ENCODE measurements at places on chromosomes 7 and 10.

DNA sequence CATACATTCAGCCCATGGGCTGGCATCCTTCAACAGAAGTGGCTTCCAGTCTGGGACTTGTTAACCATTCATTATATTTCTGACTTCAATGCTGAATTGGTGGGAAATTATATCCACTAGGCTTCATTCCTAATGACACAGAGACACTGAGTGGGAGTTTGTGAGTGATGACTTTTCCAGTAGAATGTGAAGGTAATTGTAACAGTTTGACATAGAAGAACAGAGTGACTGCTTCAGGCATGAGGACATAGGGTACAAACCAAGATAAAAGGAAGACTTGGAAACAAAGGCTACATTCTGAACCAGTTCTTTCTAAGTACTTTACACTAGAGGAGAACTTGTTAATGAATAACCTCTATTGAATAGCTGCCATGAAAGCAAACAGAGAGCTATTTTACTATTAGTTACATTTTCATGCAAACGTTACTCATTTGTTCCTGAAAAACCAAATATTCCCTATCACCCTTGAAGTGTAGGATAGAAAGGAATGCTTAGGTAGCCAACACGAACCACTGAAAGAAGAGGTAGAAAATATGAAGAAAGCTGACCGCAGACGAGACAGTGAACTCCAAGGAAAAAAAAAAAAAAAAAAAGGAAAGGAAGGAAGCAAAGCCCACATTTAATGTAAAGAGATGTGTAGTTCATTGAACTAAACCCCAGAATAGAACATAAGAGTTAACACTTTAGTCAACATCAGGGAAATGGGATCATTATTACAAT is 237.0 kb upstream of the SEMA3C start:
- DNase-seq, result no peak

DNA sequence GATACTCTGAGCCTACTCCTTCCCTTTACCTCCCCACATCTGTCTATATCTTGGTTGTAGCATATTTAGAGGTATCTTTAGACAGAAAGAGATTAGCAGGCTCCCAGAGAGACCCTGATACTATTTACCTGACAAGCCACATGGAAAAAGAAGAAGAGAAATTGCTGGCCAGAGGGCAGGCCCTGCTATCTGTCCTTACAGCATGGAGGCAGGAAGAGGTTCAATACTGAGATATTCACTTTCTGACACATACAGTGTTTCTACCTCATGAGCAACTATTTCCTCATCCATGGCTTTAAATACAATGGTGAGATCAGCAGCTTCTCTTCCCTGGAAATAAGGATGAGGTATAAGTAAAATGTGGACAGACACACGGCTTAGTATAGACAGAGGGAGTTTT is 33.9 kb upstream of the TSPAN13 start:
- DNase-seq, result no peak

DNA sequence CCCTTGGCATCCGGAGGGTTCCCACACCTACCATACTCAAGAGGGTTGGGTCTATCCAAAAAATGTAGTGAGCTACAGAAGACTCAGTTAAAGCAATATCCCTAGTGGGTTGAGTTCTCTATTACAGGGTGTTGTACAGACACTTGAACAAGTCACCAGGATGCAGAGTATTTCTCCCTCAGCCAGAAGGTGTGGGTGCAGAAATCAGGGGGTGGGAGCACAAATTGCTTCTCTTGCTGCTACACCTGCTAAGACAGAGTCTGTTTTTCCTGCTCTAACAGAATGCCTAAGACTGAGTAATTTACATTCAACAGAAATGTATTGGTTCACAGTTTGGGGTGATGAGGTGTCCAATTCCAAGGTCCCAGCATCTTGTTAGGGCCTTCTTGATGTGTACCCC is 433.4 kb downstream of the TCERG1L start:
- no peak for DNase-seq

DNA sequence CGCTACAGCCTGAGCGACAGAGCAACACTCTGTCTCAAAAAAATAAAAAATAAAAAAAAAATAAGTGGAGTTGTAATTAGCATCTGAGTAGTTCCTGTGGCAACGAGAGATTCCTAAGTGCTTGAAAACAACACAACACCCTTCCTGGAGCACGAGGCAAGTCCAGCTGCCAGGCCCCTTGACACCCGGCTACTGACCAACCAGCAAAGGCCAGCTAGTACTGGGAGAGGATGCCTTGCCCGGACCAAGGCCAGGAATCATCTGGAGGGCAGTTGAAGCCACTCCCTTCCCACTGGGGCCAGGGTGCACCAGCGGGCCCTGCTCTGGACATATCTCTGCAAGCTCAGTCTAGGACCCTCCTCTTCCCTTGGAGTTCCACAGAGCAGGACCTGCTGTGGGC is 536 bp downstream of the C10orf105 start:
- DNase-seq, result no peak

DNA sequence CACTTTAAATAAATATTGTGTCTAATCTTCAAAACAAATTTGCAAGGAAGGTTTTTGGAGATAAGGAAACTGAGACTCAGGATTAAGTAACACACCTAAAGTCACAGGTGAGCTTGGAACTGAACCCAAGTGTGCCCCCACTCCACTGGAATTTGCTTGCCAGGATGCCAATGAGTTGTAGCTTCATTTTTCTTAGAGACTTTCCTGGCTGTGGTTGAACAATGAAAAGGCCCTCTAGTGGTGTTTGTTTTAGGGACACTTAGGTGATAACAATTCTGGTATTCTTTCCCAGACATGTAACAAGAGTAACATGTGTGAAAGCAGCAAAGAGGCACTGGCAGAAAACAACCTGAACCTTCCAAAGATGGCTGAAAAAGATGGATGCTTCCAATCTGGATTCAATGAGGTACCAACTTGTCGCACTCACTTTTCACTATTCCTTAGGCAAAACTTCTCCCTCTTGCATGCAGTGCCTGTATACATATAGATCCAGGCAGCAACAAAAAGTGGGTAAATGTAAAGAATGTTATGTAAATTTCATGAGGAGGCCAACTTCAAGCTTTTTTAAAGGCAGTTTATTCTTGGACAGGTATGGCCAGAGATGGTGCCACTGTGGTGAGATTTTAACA is 1.5 kb downstream of the IL6 start:
- DNase-seq, result no peak

DNA sequence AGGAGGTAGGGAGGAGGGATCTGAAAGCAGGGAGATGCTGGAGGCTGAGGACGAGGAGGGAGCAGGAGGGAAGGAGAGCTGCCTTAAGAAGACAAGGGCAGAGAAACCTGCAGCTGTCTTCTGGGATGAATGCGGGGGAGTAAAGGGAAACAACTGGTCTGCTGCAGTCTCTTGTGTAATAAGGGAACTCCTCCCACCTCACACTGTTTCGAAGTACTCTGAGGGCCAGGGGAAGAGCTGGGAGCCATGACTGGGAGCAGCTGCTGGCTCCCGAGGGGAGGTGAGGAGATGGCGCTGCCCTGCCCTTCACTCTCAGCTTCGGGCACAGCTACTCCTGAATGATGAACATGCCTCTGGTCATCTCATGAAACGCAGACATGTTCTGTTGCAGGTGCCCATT is 65.1 kb downstream of the CLEC2L start:
- no peak for DNase-seq

All from NCI-H1417 treated with DMSO at 0.1 percent for 48 hours (cell line).